ENCODE measurements at places on chromosomes 5 and 9.

DNA sequence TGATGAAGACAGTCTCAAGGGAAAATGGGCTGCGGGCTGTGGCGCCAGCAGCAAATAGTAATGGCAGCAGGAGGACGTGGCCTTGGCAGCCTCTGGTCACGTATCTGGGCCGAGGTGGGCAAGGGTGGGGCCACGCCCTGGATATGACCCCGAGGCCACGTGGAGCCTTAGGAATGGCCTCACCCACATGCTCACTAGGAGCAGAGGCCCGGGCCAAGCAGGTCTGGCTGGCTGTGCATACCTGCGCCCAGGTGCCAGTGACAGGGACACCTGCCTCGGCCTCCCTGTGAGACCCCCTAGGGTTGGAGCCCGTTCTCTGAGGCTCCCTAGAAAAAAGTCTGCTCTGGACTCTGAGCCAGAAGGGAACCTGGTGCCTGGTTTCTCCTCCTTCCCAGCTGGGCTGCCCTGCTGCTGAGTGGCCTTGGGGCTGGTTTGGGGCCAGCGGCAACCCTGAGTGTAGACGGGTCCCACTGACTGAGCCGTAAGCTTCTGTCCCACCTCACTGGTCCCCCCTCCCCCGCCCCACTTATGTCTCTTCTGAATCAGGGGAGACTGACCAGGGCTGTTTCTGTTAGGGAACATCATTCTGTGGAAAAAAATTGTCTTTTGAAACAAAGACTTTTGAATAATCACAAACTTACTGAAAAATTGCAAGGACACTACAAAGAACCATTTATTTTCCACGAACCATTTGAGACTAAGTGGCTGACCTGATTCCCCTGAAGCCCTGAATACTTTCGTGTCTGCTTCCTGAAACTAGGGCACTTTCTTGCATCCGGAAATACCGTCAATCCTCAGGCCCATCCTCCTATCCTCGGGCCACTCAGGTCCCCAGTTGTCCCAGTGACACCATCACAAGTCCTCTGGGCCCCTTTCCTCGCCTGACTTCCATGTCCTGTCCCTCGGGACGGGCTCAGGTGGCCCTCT lies 60.8 kb downstream of the WNK2 start:
- no peak for DNase-seq

DNA sequence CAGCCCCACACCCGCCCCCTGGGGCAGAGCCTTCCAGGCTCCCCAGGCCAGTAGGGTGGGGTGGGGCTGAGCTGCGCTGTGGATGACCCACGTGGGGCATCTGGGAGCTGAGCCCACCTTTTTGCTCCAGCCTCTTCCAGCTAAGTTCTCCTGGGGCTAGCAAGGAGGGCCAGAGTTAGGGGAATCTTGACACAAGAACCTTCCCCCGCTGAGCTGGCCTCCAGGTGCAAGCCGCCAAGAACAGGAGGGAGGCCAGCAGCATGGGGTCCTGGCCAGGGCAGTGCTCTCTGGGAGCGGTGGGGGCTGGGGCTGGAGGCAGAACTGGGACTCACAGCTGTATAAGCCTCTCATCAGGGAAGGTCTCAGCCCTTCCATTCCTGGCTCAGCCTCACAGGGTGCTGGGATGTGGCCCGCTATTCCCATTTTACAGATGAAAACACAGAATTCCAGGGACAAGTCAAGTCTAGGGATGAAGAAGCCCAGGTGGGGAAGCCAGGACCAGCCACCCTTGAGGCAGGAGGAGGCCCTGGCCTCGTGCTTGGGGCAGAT lies 21.5 kb downstream of the SARDH start:
- no peak for DNase-seq

DNA sequence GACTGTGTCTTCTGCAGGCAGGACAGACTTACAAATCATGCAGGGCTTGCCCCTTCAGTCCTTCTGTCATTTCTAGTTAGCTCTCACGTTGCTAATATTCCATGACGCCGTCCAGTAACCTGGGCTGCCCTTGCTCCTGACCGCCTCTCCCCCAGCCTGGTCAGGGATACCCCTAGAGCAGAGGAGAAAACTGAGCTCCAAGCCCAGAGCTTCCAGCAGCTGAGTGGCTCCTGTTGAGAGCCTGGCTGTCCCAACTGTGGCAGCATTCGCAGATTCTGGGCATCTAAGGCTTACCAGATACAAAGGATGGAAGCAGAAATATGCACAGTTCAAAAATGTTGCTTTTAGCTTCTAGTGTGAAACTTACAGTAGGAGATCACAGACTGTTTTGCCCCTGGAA lies 185.2 kb downstream of the CD180 start:
- DNase-seq: no peak

DNA sequence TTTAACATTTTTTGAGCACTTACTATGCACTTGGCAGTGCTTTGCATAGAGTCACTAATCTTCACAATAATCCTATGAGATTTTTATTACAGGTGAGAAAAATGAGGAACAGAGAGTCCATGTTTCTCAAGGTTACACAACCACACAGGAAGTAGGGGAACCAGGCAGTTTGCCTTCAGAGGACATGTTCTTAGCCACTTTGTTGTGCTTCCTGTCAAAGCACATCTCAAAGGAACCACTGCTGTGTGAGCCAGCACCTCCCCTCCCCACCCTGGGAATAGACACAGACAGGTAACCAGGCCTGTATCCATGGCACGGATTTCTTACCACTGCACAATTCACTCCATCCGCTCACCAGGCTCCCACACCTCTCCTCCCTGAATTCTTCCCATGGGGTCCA lies 6.3 kb upstream of the DNAJB5 start:
- DNase-seq: no peak

DNA sequence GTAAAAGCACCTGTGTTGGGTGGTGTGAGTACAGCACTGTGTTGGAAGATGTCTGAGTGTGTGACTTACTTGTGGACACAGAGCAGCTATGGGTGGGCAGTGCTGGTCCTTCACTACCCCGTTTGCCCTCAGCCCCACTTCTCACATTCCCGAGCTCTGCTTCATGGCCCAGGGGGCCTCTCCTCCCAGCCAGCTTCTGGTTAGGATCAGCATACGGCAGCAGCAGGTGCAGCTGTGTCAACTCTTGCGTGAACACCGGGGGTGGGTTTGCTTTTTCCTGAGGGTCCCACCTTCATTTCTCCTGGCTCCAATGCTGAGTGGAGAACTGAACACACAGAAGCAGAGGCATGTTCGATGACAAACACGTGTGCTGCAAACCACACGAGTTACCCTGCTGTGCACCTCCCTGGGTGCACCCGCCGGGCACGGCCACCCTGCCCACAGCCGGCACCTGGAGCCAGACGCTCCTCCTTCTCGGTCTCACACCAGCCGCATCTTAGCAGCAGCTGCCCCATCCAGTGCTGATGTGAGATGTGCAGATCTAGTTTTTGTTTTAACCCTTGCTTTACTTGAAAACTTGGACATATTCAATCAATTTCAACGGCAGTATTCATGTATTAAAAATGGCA lies 14.9 kb upstream of the SLC6A3 start:
- DNase-seq: no peak
